ENCODE measurements at places on chromosomes 12 and 14.

DNA sequence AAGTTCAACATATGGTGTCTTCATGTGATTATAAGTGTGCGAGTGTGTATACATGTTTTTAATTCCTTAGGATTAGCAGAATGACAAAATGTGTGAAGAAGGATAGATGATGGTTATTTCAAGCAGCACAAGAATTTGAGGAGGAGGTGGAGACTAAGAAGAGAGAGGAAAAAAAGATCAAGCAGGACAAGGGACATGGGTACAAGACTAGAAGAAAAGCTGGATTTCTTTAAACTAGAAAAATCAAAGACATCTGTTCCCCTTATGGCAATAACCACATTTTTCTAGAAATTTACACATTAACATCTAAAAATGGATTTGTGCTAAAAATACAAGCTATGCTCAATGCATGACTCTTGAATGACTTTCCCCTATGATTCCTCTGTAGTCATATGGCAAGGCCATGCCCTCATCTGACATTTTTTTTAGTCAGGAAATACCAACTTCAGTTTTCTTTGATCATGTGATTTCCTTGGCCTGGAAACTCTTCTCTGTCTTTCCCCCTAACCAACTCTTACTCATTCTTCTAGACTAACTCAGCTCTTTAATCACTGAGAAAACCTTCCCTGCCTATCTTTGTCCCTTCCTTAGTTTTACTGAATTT, 435.8 kb downstream of the NRXN3 start:
- no peak for DNase-seq

DNA sequence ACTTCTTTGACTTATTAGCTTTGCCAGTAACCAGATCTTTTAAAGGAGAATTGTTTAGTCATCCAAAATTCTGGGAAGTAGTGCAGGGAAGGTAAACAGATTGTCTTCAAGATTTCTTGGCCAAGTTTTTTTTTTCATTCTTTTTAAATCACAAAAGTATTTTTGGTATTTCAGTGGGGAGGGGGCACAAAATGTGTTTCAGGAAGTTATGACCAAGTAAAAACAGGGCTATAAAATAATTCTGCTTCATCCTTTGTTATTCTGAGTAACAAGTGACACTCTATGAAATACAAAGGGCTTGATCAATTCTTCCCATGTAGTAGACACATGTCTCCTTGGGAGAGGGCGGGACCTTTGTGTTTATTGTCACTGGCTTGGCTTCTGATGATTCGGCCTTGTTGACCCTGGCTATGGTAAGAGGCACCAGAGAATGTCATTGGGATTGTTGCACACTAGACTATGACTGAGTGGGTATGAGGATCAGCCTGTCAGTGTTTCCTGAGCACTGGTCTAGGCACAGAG, 55.4 kb downstream of the SUSD6 start:
- no peak for DNase-seq

DNA sequence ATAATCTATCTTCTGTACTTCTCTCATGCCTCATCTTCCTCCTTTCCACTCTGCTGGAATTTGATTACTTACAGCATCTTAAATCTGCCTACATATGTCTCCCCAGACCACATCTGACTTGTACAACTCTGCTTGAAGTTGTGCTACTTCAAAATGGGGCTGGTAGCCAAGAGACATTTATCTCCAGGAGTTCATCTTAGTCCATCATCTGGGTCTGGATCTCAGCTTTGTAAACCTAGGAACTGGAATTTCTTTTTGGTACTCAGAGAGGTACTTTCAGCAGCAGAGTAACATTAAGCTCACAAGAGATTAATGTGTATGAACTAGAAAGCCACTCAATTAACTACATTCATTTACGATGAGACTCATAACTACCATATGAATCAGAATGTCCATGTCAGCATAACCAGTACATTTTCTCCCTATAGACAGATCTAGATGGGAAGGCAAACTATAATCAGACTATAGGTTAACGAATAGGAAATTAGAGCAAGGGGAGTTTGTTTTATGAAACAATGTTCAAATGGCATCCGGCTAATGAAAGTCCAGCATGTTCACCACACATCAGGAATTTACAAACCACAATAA, 178.8 kb downstream of the CEP128 start:
- DNase-seq: no peak

DNA sequence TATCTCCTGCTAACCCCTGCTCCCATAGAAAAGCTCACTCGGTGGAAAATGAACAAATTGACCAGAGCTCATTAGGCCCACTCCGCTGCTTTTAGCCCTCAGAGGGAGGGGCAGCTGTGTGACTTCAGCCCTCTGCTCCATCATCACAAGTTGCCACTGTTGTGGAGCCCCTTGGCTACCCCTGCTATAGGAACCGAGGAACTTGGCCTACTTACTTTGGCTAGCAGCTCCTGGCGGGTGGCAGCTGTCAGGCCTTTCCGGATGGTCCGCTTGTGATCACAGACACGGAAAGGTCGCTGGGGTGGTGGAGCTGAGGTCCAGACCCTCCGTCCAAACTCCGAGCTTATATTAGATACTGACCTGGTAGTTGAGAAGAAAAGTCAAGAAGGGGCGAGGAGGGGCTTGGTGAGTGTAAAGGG, 612 bp downstream of the CIDEB start:
- DNase-seq: no peak

GRCh38 chr12:93918262-93918661, 230.1 kb upstream of the PLXNC1 start:
- no peak for DNase-seq

DNA sequence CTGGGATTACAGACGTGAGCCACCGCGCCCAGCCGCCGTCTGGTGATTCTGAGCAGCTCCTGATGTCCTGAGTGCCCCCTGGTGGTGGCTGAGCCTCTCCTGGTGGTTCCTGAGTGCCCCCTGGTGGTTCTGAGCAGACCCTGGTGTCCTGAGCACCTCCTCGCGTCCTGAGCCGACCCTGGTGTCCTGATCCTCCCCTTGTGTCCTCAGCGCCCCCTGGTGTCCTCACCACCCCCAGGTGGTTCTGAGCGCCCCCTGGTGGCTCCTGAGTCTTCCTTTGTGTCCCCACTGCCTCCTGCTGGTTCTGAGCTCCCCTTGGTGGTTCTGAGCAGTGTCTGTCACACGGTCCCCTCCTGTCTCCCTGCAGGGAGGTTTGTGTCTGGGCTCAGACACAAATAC, 1304.9 kb downstream of the TMEM121 start:
- DNase-seq: peak; percentile 64
